Smooth muscle cell of the brain vasculature (primary cell): ENCODE measurements at places on chromosomes 4 and X.

- no peak for DNase-seq
These were observed 62.6 kb downstream of the FAM114A1 start for GRCh38 chr4:38930204-38930603.

DNA sequence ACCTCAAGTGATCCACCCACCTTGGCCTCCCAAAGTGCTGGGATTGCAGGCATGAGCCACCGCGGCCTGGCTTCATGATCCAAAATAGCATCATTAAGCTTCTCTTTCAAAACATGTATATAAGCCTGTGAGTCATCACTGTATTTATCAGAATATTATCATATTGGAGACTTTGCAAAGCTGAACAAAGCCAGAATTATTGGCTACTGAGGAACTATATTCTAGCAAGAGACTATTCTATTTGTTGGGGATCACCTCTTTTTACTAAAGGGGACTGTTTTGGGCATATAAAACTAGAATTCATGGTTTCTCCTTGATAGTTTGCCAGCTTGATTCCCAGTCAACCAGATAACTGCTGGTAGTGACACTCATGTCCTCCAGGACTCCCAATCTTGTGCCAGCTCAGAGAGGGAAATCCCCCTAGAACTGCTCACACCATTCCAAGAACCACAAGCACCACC lies 40.1 kb downstream of the TET2 start:
- DNase-seq = no peak

GRCh38 chr4:7310451-7310850 lies 118.1 kb downstream of the SORCS2 start:
- DNase-seq = no peak

DNA sequence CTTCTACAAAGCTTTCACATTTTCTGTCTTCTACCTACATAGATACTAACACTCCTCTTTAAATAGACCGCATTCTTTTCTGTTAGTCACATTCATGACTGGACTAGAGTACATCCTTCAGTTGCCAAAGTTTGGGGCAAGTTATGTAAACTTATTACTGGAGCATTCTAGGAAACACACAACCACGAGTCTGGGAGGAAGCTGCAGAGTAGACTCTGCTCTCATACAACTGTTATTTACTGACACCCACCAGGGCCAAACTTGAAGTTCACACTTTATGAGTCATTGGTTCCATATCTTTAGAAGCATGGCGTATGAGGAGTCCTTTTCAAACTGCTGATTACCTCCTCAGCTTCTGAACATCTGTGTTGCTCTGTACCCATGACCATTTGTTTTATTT lies 87.0 kb downstream of the RNF150 start:
- peak; percentile 41 for DNase-seq

GRCh38 chr4:155248002-155248896 lies 39.8 kb downstream of the NPY2R start:
- no peak for DNase-seq

DNA sequence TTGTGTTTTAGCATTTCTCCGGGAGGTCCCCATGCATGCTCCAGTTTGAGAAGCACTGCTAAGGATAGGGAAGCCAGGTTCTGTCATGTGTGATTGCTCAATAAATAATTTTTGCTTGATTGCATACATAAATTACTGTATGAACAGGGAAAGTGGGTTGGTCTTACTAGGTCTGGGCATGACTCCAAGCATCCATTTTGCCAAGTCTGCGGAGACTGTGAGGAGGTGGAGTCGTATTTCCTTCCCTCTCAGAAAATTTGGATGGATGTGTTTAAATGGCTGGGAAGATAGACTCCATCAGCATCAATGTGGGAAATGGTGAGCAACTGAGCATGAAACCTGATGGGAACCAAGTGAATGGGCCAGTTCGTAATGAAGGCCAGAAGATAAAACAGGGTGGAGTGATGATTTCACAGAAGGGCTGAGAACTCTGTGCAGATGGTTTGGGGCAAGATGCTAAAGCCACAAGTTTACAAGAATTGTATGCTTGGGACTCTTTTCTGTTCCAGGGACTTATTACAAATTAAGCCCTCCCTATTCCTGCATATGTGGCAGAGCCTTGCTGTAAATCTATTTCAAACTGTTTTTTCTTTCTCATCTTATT lies 84.1 kb downstream of the NHS start:
- DNase-seq = no peak

DNA sequence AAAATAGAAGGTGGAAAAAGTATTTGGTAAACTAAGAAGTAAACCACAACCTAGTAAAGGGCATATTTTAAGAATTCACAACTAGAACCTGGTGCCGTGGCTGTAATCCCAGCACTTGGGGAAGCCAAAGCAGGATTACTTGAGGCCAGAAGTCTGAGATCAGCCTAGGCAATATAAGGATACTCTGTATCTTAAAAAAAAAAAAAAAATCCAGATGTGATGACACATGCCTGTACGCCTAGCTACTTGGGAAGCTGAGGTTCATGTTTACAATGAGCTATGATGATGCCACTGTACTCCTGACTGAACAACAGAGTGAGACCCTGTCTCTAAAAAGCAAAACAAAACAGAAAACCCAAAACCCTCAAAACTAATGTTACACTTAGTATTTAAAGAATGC lies 294.9 kb upstream of the ZCCHC13 start:
- DNase-seq = no peak

DNA sequence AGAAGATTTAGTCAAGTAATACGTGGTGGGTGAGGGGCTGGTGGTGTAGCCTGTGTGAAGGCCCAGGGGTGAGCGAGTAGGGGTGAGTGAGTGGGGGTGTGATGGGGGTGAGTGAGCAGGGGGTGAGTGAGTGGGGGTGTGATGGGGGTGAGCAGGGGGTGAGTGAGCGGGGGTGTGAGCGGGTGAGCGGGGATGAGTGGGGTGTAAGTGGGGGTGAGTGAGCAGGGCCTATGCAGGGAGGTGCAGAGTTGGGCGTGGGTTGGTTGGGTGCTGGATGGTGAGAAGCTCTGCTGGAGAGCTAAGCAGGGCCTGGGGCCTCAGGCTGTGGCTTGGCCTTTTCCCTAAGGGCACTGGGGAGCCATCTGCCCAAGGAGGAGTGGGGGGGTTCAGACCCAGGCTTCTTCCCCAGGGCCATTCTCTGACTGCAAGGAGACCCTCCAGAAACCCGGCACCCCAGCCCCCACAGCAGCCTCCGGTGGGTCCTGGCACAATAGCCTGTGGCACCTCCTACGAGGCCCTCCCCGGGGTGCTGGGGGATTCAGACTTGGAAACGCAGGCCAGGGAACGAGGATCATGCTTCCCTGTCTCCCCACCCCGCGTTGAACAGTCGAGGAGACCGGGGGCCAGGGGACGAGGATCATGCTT lies 30.4 kb downstream of the SH3TC1 start:
- no peak for DNase-seq

- DNase-seq = no peak
These were observed 40.5 kb upstream of the NRK start for GRCh38 chrX:105781804-105782203.

- no peak for DNase-seq
These were observed 523.2 kb upstream of the IGFBP7 start for GRCh38 chr4:57633212-57633859.

GRCh38 chr4:161664740-161665139 lies 499.1 kb downstream of the FSTL5 start:
- no peak for DNase-seq

DNA sequence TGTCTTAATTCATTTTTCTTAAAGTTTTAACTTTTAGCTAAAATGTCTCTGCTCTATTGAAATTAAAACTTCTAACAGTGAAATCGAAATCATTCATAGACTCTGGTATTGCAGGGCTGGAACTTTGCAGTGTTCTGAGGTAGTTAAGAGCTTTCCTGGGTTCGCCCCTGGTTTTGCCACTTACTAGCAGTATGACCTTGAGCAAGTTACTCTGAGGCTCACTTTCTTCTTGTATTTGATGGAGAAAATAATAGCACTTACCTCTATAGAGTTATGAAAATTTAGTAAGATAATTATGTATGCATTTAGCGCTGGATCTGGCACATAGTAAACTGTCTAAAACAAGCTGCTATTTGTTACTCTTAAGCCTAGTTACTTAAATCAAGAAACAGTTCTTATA lies 1.7 kb downstream of the SLAIN2 start:
- DNase-seq = no peak

DNA sequence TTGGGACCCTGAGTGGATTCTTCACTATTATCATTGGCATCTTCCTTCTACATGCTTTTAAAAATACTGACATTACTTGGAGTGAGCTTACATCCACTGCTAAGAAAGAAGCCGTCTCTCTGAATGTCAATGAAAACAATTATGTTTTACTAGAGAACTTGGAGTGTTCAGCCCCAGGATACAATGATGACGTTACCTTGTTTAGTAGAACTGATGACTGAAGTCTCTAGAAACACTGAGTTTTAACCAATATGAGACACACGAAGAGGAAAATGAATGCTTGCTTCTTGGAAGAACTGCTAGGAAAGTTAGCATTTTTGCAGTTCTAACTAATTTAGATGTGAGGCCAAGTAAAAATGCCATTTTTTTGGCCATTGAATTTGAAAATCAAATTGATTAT lies 19.4 kb downstream of the NIPAL1 start:
- no peak for DNase-seq

GRCh38 chr4:163482190-163482589 lies 8.6 kb upstream of the TKTL2 start:
- DNase-seq = no peak
